ENCODE measurements at places on chromosomes 12 and 14.

DNA sequence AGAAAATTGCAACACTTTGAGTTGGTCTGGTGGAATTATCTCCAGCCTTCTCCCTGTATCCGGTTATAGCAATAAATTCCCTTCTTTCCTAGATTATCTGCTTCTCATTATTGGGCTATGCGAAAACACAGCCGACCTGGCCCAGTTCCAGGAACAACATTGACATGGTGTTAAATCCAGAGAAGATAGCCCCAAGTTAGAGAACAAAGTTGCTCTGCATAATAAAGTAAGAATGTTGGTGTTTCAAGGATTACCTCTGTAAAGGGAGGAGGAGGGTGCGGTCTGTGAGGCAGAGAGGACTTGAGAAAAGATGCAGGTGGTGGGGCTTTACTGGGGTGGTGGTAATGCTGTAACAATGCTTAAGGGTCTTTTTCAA lies 12.1 kb downstream of the TCL1A start:
- DNase-seq, result peak; percentile 53

- no peak for DNase-seq
These were observed 1.1 kb upstream of the PGF start for GRCh38 chr14:74956280-74957072.

- no peak for DNase-seq
These were observed 268.2 kb downstream of the ALG10 start for GRCh38 chr12:34290381-34290995.

DNA sequence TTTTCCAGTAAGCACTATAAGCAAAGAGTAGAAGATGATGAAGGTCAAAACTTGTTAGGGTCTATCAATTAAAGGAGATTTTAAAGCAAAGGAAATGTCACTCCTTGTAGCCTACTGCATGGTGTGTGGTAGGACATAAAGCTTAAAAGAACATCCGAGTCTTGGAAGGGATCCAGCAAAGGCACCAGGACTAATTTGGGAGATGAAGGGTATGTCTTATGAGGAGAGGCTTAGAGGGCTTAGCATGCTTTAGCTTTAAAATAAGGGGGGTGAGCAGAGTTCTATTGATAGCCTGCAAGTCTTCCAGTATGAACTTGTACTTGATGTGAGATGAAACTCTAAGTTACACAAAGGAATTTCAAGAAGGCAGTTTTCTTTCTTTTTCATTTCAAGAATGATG lies 11.8 kb upstream of the MYBPC1 start:
- DNase-seq, result no peak

- DNase-seq, result no peak
These were observed 22.0 kb downstream of the RPS6KA5 start for GRCh38 chr14:91038439-91038838.

DNA sequence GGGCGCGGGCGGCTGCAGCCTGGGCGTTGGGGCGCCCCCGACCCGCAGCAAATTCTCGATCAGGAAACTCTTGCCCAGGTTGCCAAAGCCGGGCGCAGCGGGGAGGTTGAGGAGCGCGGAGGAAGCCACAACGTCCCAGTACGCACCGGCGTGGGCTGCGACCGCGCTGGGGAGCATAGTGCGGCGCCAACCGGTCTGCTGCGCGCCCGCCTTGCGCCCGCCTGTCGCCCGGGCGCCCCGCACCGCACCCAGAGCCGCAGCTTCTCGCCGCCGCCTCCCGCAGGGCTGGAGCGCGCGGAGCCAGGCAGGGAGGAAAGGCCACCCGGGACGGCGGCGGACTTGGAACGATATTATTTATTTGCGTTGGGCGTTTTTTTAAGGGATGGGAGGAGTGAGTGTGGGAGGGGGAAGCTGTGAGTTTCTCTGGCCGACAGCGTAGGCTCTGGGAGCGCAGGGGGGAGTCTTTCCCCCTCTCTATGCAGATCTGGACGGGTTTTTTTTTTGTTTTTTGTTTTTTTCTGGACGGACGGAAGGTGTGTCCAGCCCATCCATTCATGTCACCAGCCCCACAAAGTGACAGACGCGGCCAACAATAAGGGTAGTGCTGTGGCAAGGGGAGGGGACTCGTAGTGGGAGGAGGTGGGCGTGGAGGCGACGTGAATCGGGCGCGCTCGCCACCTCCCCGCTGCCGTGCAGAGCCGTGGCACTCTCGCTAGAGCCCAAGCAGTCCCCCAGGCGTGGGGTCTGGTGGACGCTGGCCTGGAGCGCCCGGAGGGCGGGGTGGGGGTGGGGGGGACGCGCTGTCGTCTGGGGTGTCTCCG lies at the start of gene DBX2:
DBX2 (minus strand) TSS at position 349 of the 821 bp plus-strand sequence; CDS start at position 177, 172 bp downstream.
- no peak for DNase-seq

DNA sequence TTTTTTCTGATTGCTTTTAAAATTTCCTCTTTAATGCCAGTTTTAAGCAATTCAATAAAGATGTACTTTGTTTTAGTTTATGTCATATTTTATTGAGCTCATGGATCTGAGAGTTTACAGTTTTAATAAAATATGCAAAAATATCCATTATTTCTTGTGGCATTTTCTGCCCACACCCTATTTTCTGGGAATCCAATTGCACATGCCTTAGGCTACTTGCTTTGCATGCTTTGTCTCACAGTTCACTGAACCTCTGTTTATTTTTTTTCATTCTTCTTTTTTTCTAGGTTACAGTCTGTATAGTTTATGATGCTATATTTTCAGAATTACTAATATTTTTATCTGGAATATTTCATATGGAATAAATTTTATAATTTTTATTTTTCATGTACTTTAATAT lies 1258.0 kb downstream of the FSCB start:
- no peak for DNase-seq

DNA sequence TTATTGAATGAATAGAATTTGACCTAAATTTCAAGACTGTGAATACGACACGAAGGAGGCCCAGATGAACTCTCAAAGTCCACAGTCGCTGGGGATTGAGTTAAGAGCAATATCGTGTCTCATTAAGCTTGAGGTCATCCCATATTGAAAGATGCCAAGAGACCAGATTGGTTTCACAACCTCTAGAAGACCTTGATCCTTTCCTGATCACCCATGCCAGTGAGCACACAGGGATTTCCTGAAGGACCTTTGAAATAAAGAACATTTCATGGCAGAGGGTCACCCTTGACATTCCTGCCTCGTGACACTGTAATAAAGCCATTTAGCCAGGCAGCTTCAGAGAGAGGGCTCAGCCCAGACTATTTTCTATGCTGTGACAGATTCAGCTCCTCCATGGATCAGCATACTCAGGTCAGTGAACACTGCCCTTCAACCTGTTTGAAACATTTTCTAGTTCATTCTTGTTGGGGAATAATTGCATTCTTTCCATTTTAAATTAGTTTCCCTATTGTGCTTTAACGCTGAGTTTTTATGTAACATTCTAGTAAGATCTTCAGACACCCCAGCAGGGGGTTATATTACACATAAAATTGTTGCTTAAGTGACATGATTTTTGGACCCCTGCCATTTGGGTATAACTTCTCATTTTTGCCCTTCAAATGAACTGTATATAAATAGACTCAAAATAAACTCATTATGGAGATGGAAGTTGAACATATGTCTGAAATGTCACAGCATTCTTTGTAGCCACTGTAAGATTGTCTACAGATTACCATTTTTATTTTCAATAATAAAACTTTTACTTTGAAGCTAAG lies 213.2 kb downstream of the C12orf50 start:
- DNase-seq, result no peak

GRCh38 chr14:51317373-51317772 lies 77.3 kb downstream of the TMX1 start:
- no peak for DNase-seq

DNA sequence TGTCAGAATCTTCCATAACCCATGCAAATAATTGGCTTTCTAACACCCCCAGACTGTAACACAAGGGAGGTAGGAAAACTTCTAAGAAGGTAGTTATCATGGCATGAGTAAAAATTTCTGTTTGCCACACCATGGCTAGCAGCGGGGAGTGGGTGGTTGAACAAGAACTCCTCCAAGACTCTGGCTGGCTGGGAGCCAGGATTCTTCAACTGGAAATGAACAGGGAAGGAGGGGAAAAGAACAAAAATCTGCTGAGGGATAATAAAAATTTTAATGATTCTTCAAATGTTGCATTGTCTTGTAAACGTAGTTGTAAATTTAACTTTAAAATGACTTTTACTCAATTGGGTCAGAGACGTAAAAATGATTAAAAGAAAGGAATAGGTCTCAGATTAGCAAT lies 78.9 kb downstream of the AKAP6 start:
- DNase-seq, result no peak

DNA sequence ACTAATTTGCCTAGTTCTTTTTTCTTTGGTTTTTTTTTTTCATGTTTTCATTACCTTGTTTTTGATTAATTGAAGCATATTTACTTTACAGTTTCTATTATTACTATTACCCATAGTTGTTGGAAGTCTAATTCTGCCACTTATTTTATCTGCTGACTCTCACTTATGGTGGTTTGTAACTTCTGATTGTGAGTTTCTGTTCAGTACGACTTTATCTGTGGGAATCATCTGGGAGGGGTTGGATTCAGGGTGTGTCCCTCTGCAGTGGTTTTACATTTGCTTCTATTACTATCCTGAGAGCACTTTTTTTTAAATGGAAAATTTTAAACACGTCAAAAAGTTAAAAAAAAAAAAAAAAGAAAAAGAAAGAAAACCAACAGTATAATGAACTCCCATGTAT lies 26.4 kb upstream of the SOS2 start:
- DNase-seq, result no peak

DNA sequence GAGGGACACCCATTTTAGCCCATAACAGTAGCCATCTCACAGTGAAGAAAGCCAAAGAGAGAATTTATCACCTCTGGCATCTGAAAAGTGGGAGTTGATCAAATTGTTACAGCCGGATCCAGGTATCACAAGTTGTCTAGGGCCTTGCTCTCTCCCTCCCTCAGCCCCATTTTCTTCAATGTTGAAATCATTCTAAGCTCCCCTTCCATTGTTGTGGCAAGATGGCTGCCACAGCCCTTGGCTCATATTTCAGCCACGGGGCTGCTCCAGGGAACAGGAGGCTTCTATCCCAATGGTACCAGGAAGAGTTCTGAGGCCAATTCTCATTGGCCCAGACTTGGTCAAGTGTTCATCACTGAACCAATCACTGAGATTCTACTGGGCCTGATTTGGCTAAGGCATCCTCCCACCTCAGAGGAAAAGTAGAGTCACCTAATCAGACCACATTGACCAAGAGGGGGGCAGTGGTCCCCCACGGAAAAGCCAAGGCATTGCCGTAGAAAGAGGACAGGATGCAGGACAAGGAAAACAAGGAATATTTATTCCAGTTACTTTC lies 106.2 kb downstream of the GPATCH2L start:
- DNase-seq, result no peak

DNA sequence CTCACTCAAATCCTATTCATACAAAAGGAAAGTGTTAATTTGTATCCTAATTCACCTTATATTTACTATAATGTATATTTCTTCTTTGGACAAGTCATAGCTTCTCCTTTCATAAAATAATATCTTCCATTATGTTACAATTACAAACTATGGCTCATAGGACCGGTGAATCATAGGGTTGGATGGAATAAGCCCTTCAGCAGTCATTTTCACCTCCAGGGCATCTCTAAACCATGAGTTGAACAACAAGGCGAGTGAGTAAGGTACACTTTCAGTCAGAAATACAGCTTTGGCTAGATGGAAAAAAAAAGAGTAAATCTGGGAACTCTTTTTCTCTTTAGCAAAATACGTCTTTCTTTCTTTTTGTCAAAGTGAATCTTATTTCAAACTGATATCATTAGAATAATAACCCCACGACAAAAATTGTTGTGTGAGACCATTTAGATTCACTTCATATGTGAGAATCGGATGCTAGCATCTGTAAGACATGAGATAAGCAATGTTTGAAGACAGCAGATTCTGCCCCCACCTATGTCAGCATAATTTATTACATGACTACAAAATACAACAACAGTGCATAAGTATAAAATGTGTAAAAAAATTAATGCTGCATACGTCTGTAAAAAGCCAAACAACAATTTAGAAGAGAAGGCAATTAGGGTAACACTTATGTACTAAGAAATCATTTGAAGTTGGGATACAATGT lies 184.4 kb upstream of the SLC38A2 start:
- no peak for DNase-seq

DNA sequence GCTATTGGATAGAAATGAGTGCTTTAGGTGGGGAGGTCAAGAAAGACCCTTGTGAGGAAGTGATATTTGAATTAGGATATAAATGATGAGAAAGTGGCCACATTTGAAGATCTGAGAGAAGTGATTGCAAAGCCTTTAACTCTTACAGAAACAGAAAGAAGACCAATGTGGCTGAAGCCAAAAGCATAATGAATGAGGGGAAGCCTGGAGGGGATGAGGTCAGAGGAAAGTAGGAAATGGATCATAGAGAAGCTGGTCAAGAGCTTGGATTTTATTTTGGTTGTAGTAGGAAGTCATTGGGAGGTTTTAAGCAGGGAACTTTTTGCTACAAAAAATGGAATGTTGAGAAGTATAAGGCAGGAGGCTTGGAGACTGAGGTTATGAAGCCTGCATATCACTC lies 3.5 kb upstream of the GYS2 start:
- DNase-seq, result no peak

- DNase-seq, result no peak
These were observed 25.0 kb upstream of the NPAS3 start for GRCh38 chr14:32913725-32914124.

GRCh38 chr12:54024127-54024526 lies 4.1 kb upstream of the HOXC6 start:
- no peak for DNase-seq

GRCh38 chr12:17918013-17918412 lies 172.0 kb downstream of the RERGL start:
- no peak for DNase-seq

DNA sequence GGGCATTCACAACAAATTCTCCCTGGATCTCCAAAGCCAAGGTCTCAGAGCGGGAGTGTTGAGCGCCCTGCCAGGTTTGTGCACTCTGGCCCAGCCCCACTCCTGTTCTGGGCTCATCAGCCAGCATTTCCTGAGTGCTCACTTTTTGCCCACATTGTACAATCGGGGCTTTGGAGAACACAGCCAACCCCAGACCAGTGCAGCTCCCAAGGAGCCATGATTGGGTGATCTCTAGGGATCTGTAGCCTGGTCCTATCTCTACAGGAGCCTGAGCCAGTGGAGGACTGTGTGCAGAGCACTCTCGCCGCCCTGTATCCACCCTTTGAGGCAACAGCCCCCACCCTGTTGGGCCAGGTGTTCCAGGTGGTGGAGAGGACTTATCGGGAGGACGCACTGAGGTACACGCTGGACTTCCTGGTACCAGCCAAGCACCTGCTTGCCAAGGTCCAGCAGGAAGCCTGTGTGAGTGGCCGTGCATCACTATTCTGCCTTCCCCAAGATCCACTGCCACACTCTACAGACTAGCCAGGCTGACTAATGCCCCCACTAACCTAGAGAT lies 2.8 kb downstream of the ARHGEF40 start:
- DNase-seq, result no peak

DNA sequence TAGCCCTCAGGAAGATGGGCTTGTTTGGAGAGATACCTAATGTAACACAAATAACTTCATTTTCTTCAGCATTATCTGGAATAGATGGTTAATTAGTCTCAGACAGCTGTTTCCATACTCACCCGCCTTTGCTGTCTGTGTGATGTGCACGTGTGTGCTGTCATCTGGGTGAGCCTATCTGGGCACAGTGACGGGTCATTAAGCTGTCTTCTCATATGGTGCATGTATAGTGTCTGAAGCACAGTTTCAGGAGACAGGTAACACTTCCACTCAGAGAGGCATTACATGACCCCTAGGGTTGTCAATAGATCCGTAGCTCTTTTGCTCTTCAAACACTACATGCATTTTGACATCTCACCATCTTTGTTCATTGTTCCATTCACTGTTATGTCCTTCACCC lies 493.3 kb downstream of the APAF1 start:
- no peak for DNase-seq

- peak; percentile 80 for DNase-seq
These were observed 8.9 kb upstream of the BCL11B start for GRCh38 chr14:99280852-99281251.

- DNase-seq, result no peak
These were observed 70.1 kb upstream of the GPATCH2L start for GRCh38 chr14:76081642-76082041.

Data from esophagus muscularis mucosa (tissue), 4 donors.